ENCODE measurements at places on chromosomes 2 and 18. TPM values are rescaled to one million over a fixed set of nuclear protein-coding genes. Genes with fewer than 3 reads are reported as not detected.
A peak's percentile ranks its signal among the peaks of the same experiment; 100 is the strongest.

ECEL1 gene
- not detected for total RNA-seq

CPLX4 gene
- total RNA-seq: not detected

GRCh38 chr2:159714247-159714930 lies 2.1 kb downstream of the MARCHF7 start:
- H3K4me3 ChIP-seq: peak overlapping the region; percentile 100
- H3K36me3 ChIP-seq: peaks cover 48% of the 10 kb centered on the region
- peak overlapping the region; percentile 82 for H3K27ac ChIP-seq
- peaks cover 30% of the 10 kb centered on the region for H3K4me1 ChIP-seq
- H3K27me3 ChIP-seq: no peaks in the 10 kb centered on the region

DNA sequence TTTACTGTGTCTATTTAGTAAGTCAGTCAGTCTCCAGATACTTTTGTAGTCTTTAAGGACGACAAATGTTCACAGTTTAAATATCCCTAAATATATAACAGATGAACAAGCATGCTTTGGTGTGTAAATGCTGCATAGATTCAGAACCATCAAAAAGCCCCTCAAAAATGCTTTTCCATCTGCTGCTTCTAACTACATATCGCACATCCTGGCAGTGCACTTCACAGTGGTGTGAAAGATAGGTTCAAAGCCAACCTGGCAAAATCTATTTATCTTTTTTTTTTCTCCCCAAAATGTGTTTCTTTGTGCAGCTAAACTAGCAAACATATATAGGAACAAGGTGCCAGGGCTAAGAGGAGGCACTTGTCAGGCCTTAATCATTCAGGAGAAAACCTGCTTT lies 753.8 kb downstream of the PLCL1 start:
- no peak overlapping the region for H3K4me3 ChIP-seq
- no peak overlapping the region for H3K27ac ChIP-seq
- no peak for DNase-seq

DNA sequence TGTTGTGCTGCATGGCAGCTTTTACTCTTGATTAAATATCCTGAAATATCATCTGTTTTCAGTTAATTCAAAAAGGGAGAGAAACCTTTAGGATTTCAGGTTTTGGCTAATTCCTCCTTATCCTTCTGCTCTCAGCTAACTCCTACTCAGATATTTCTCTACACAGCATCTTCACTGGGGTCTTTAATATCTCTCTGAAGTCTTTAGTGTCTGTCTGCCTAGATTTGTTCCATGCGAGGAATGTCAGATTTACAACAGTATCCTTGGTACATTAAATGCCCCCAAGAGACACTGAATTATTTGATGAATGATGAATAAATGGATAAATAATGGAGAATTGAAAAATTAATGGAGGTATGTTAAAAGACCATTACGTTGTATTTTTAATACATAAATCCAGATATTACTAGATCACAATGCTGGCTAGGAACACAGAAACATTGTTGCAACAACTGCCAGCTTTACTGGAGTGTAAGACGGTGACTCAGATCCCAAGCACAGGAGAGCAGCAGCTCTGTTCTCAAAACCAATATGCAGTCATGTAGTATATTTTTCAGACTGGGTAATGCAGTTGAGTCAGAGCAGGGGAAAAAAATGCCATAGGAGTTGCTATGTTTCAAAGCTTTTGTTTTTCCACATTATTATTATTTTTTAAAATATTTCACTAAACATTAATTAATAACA lies 388.0 kb upstream of the SYT4 start:
- no peaks in the 10 kb centered on the region for H3K36me3 ChIP-seq
- H3K4me3 ChIP-seq: no peak overlapping the region
- H3K4me1 ChIP-seq: peaks cover 11% of the 10 kb centered on the region
- no peaks in the 10 kb centered on the region for H3K27me3 ChIP-seq
- DNase-seq: peak; percentile 39

DNA sequence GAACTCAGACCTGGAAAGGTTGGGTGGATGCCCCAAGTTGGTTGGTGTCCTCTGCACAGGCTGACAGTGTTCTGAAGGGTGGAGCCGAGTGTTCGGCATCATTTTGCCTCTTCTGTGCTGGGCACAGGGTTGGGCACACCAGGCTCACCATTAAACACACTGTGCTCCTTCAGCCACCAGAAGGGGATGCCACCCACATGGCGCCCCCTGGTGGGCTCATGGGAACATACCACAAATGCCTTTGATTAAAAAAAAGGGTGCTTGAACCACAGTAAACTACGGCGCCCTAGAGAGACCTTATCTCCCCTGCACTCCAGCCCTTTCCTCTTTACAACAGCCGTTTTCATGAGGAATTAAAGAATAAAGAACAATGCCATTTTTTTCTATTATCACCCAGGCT lies 89.4 kb downstream of the CELF4 start:
- no peaks in the 10 kb centered on the region for H3K4me1 ChIP-seq
- no peaks in the 10 kb centered on the region for H3K36me3 ChIP-seq
- DNase-seq: peak; percentile 6
- no peak overlapping the region for H3K4me3 ChIP-seq
- no peak overlapping the region for H3K27ac ChIP-seq
